ENCODE measurements at places on chromosomes 4 and X.

DNA sequence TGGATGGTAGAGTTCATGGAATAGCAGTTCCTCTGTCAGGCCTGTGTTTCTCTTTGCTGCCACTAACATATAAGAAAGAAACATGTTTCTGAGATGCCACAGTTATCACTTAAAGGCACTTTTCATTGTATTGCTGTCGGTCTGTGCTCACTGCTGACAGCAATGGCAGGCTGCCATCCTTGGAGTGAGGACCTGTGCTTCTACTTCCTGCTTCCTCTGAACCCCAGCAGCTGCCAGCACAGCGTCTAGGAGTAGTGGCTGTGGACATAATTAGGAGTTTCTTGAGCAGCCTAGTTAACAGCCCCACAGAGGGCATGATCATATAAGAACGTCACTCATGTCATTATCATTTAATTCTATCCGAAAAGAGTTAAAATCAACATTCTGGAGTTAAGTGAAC, 30.5 kb downstream of the F11 start:
- DNase-seq = no peak

DNA sequence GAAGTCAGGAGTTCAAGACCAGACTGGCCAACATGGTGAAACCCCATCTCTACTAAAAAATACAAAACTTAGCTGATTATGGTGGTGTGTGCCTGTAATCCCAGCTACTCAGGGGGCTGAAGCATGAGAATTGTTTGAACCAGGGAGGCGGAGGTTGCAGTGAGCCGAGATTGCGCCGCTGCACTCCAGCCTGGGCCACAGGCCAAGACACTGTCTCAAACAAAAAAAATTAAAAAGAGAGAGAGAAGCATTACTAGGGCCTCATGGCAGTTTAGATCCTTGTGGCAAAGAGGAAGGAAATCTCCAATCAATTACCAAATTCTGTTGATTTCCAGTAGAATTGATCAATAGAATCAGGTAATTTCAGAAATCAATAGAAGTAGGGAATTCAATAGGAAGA, 16.8 kb upstream of the SLC34A2 start:
- DNase-seq = no peak

- no peak for DNase-seq
Observed at GRCh38 chr4:179163147-179163546, 1720.9 kb upstream of the AGA start.

DNA sequence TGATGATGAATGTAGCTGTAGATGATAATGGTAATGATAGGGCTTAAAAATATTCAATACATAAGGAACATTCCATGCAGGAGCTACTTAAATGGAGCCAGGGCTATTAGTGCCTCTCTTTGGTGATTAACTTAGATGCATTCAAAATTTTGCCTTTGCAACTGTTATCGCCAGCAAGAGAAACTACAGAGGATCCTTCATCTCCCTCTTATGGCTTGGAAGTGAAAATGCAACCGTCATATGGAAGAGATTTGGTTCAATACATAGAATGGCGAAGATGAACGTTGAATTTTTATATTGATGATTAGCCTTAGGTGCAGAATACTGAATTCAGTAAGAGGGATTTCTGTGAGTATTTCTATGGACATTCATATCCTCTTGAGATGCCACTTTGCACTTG, 134.5 kb upstream of the NLGN4X start:
- DNase-seq = no peak

GRCh38 chr4:184100297-184100885, 117.3 kb downstream of the ENPP6 start:
- peak; percentile 28 for DNase-seq

DNA sequence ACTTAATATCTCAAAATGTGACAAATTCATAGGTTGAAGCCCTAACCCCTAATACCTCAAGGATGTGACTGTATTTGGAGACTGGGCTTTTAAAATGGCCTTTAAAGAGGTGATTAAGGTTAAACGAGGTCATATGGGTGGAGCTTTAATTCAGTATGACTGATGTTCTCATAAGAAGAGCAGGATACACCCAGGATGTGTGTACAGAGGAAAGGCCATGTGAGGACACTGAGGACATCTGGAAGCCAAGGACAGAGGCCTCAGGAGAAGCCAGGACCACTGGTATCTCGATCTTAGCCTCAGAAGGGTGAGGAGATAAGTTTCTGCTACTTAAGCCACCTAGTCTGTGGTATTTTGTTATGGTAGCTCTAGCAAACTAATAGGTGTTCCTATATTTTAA, 49.0 kb upstream of the SHISA3 start:
- no peak for DNase-seq

GRCh38 chr4:26402458-26402857, 81.6 kb downstream of the RBPJ start:
- no peak for DNase-seq

DNA sequence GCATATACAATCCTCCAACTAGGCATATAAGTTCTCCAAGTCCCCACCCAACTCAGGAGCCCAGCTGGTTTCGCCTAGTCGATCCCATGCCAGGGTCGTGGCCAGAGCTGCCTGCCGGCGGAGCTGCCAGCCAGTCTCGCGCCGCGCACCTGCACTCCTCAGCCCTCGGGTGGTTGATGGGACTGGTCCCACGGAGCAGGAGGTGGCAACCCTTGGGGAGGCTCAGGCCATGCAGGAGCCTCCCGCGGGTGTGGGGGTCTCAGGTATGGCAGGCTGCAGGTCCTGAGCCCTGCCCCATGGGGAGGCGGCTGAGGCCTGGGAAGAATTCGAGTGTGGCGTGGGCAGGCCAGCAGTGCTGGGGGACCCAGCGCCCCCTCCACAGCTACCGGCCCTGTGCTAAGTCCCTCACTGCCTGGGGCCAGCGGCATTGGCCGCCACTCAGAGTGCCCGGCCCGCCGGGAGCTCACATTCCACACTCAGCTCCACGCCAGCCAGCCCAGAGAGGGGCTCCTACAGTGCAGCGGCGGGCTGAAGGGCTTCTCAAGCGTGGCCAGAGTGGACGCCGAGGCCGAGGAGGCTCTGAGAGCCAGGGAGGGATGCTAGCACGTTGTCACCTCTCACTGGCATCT, 1086.4 kb upstream of the PCDH10 start:
- DNase-seq = no peak

DNA sequence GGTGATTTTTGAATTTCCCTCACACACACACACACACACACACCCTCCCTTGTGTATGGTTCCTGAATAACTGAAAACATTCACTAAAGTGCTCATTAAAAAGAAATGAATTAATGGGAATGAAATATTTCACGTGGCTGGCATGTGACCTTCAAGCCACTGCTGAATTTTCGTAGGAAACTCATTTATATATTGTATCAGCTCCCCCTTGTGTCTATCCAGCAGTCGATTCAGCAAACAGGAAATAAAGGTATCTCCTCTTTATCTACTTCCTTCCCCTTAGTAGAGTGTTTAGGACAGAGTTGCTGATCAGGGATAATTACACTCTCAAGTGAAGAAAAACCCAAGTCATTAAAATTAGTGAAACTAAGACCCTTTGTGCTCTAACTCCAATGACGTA, 912.6 kb upstream of the LCORL start:
- DNase-seq = no peak

GRCh38 chr4:182222766-182223165, 20.4 kb upstream of the TENM3 start:
- DNase-seq = no peak

- no peak for DNase-seq
Observed at GRCh38 chrX:139200793-139201192, 329.7 kb upstream of the F9 start.

- DNase-seq = no peak
Observed at GRCh38 chr4:98692411-98692810, 34.0 kb upstream of the TSPAN5 start.

- DNase-seq = peak; percentile 79
Observed at GRCh38 chr4:1746265-1746691, 25.0 kb downstream of the TACC3 start.

DNA sequence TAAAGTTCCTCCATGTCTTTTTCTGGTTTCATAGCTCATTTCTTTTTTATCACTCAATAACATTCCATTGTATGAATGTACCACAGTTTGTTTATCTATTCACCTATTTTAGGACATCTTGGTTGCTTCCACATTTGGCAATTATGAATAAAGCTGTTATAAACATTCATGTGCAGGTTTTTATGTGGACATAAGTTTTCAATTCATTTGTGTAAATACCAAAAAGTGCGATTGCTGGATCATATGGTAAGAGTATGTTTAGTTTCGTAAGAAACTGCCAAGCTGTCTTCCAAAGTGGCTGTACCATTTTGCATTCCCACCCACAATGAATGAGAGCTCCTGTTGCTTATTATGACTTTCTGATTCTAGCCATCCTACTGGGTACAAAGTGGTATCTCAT, 36.3 kb upstream of the ZFX start:
- DNase-seq = no peak

DNA sequence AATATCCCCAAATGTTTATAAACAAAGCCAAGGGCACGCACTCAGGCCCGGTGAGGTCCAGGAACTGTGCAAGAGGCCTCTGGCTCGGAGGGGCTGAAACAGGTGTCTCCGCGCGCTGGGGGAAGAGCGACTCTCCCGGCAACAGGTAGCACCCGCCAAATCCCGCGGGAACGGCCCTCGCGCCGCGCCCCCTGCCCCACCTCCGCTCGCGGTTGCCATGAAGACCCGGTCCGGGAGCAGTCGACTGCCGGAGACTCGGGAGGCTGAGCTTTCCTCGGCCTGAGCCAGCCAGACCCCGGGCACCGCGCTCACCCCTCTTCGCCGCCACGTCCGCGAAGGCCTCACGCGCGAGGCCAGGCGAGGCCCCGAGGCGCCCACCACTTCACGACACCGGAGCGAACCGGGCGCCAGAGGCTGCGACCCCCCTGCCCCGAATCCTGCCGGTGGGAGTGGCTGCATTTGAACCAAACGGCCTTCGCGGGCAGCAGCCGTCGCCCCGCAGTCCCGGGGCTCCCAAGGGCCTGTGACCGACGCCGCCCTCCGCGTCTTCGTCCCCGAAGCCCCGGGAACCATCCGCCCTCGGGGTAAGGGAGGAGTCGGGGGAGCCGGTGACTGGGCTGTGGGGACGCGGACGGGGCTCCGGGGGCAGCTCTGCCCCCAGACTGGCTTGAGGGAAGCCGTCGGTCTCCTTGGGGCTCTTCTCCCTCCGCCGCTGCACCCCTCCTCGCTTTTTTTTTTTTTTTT, at the start of gene NSUN7:
Gene NSUN7, plus strand, starts transcription at position 239 of the 744 bp plus-strand sequence. CDS start 739 bp downstream, outside the sequence.
- peak; percentile 23 for DNase-seq

- DNase-seq = no peak
Observed at GRCh38 chr4:180449395-180449956, 1793.7 kb upstream of the TENM3 start.

DNA sequence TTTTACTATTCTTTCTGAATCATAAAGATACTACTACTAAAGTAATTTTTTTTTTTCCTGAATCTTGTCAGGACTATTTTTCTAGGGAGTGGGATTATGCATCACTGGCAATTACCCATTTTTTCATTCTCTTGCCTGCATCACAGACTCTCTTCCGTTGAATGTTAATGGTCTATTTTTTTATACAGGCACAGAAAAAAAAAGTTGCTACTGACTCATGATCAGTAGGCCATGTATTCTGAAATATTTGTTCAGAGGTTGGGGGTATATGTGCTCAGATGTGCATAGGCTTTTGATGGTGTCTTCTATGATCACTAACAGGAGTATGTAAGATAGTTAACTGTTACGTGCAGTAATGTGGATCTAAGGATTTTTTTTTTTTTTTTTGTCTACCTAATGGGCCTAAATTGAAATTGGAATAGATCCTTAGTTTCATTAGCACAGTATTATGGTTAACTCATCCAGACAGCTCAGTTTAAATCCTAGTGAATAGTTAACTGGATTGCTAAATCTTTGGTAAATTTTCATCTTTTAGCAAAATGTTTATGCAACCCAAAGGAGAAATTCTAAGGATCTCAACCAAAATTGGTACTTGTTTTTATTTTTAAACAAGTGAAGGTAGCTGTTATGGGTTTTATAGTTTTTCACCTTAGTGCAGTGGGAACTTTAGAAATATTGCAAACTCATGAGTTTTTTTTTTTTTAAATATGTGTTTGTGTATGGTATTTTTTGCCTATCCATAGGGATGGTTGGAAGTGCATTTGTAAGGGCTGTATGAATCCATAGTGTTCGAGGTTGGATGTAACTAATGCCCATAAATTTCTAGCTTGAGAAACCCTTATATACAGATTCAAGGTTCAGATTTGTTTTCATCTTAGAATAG, 12.1 kb downstream of the BMP2K start:
- no peak for DNase-seq

- no peak for DNase-seq
Observed at GRCh38 chr4:6746721-6747293, 30.8 kb downstream of the BLOC1S4 start.

GRCh38 chrX:47648376-47648775, 2.0 kb downstream of the ELK1 start:
- DNase-seq = no peak

- no peak for DNase-seq
Observed at GRCh38 chr4:17166954-17167353, 268.5 kb upstream of the LDB2 start.

GRCh38 chr4:161642708-161643107, 521.1 kb downstream of the FSTL5 start:
- no peak for DNase-seq

DNA sequence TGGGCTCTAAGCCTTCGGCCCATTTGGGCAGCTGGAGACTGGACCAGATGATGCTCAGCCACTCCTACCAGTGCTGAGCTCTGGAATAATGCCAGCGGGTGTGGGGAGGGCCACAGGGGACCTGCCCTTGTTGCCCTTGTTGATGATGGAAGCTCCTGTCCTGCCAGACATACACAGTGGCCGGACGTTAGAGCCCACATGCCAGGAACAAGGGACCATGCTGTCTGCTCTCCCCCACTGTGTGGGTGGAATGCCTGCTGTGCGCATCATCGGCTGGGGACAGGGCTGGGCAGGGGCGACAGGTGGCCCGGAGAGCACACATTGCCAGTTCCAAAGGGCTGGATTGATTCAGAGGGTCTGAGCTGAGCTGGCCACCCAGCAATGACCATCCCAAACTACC, 2.0 kb downstream of the ABLIM2 start:
- DNase-seq = no peak

DNA sequence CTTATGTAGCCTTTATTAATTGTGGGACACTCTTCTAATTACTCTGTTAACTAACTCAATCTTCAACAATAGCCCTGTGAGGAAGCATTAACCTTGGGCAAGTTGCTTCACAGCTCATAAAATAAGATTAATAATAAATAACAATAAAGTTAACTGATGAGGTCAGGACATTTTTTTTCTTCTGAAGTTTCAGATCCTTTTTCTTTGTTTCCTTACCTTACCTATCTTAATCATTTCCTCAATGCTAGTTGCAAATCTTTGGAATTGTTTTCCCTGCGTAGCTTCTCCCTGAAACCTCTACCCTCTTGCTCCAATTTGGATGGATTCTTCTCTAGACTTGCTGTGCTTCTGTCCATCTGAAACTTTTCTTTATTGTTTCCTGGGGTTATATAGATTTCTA, 17.5 kb upstream of the PLAC8 start:
- DNase-seq = no peak

GRCh38 chr4:109185951-109186350, 116.5 kb downstream of the COL25A1 start:
- no peak for DNase-seq

GRCh38 chr4:13162886-13163285, 321.3 kb downstream of the RAB28 start:
- no peak for DNase-seq

GRCh38 chr4:60726779-60727178, 473.3 kb upstream of the ADGRL3 start:
- no peak for DNase-seq

Data from activated CD8-positive, alpha-beta memory T cell treated with anti-CD3 and anti-CD28 coated beads, Interleukin-2, amount 50 U/mL, for 4 hours (primary cell).